ENCODE measurements at places on chromosomes 16 and 17.

GRCh38 chr17:29567304-29567553 lies 392 bp upstream of the ABHD15 start:
- no peak for DNase-seq

DNA sequence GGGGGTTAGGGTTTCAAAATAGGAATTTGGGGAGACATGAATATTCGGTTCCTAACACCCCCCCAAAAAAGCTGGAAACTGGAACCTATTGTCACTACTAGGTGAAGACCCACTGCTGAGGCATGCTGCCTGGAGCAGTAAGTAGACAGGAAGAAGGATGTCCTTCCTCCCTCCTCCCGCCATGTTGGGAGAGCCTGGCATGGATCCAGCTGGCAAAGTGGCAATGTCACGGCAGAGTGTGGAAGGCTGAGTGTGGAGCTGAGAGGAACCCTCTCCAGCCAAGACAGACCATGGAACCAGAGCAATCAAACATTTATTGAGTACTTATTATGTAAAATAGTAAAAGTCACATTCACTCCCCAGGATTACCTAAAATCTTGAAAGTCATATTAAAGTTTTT lies 49.0 kb downstream of the CCDC182 start:
- no peak for DNase-seq

DNA sequence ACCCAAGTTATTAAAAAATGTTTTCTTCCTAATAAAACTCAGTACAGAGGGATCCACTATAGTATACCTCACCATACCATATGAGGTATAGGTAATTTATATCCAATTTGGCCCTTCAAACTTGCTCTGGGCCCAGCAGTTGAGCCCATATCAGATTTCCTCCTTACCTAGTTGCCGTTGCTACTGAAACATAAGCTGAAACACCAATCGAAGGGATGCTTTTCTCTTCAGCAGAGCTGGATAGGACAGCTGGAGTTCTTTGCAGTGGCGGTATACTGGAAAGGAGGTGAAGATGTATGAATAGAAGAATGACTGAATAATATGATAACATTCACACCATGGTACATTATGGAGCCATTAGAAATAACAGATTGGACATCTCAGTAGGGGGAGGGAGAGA lies 42.7 kb downstream of the TNRC6C start:
- DNase-seq: peak; percentile 39

DNA sequence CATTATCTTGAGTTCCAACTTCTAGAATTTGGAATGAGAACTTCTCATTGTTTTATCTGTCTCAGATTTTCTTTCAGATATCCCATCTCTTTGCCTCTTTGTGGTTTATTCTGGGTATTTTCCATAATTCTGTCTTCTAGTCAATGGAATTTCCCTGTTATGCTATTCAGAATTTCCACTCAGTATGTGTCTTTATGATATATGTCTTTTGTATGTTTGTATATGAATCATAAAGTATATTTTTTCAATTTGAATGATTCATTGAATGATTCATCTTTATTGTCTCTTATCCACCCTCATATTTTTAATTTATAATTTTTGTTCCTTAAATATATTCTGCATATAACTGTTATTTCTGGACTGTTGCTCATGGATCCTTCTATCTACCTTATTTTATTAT lies 729.7 kb upstream of the GOT2 start:
- peak; percentile 37 for DNase-seq

DNA sequence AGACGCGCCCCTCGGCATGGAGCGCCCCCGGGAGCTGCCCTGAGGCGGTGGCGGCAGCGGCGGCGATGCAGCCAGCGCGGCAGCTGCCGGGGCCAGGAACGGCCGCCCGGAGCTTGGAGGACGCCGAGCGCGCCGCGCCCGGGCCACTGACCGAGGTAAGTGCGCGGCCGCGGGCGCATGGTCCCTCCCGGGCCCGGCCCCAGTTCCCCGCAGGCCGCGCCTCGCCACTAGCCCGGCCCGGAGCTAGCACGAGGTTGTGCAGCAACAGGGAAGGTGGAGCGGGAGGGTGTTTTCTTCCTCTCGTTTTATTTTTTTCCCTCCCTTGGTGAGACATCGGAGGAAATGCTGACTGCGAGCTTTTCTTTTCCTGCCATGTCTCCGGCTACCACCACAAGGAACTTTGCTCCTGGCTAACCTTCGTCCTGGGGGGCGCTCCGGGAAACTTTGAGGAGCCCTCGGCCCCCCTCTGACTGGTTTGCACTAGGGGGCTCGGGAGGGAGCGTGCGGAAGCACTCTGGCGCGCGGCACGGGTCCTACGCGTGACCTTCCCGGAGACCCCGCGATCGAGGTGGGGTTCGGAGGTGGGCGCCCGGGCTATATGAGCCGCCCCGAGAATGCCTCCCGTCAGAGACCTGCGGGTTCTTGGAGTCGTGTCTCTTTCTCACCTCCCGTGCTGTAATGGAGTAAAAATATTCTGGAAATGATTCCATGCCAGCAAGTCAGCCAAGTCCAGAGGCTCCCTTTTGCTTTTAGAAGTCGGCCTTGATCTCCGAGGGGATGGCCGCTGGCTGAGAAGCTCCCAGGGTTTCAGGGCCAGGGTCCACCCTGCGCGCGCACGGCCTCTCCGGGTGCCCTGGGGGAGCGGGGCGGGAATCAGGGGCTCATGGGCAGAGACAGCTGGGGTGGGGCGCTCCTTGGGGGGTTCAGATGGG lies 868 bp downstream of the KCNJ12 start:
- DNase-seq: peak; percentile 44

Data from cardiac fibroblast (primary cell).